Substantia nigra (tissue), 51 donors: ENCODE measurements at places on chromosomes 7 and 10.

- DNase-seq = no peak
Observed at GRCh38 chr10:95289003-95289920, 1.5 kb downstream of the PDLIM1 start.

DNA sequence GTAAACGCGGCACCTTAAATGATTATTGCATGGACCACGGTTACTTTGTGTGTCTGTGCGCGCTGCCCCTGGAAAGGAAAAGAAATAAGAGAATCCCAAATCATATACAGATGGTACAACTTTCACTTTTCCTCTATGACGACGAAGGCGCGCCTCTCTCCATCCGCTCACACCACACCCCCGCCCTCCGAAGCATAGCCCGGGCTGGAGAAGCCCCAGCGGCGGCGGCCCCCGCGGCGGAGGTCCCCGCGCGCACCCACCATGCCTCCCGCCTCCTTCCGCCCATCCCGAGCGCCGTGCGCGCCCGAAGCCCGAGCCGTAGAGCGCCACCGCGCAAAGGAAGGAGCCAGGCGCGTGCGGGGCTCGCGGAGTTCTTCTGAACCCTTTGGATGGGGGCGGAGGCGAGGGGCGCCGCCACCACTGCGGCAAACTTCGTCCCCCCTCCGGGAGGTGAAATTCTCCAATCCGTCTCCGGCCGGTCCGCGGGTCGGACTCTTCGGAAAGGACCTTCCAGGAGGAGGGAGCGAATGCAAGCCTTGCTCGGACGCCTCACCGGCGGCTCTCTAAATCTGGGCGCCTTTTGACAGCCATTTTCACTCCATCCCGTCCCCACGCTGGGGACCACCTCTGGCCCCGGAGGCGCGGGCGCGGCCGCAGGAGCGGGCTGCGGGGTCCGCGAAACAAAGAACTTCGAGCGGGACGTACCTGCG lies 588 bp downstream of the GLI3 start:
- DNase-seq = no peak

- DNase-seq = no peak
Observed at GRCh38 chr10:15858861-15859281, 1.4 kb downstream of the MINDY3 start.

DNA sequence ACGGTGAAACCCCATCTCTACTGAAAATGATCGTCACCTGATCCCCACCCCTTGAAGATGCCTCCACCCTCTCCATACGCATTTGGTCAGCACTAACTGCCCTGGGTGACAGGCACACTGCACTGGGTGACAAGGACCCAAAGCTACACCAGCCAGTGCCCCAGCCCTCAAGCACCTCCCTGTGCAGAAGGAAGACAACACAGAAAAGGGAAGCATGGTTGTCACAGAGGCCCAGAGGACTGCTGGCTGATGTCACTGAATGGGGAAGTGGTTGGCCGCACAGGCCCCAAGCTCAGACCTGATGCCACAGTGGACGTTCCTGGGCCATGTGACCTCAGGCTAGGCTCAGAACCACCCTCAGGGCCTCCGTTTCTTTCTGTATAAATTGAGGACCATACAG lies 4.2 kb upstream of the PILRA start:
- DNase-seq = peak; percentile 23

DNA sequence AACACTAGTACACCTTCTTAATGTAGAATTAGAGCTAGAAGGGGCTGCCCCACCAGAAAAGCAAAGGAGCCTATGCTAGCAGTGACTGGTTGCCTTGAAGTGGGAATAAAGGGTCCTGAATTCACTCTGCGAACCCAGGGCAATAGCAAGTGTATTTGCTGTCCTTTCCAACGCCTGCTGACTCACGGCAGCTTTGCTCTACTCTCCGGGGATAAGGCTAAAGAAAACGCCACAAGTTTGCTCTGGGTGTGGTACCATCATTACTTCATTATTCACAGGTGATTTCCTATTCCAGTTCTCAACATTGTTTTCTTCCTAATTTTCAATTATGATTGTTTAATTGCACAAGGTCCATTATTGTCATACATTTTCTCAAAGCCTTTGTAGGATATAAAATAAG lies 220.5 kb upstream of the AOAH start:
- no peak for DNase-seq

DNA sequence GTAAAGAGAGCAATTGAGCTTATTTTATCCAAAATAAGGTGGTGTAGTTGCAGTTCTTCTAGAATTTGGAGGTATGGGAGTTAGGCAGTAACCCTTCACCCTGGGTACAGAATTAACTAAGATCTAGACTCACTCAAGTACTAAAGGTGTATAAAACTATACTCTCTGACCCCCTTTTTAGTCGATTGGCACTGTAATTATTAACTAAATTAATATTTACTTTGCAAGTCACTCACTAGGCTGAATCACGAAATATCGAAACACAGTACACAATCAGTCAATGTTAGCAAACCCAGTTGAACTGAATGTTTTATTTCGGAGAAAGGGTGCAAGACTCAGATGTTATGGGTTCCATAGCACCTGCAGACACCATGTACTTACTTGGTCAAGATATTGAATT lies 14.6 kb upstream of the CYP2C19 start:
- DNase-seq = no peak

GRCh38 chr10:131901181-131901829 lies 497 bp downstream of the PPP2R2D start:
- DNase-seq = peak; percentile 50

- DNase-seq = no peak
Observed at GRCh38 chr7:47153058-47153457, 428.9 kb downstream of the TNS3 start.

- DNase-seq = no peak
Observed at GRCh38 chr7:149874644-149875028, 867 bp downstream of the ATP6V0E2 start.

DNA sequence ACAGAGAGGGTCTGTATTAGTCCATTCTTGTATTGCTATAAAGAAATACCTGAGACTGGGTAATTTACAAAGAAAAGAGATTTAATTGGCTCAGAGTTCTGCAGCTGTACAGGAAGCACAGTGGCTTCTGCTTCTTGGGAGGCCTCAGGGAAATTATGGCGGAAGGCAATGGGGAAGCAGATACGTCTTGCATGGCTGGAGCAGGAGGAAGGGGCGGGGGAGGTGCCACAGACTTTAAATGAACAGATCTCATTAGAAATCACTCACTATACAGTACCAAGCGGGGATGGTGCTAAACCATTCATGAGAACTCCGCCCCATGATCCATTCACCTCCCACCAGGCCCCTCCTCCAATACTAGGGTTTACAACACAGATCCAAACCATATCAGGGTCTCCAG lies 3.7 kb upstream of the CALU start:
- no peak for DNase-seq

- DNase-seq = peak; percentile 16
Observed at GRCh38 chr7:96414931-96415292, 93.0 kb upstream of the SLC25A13 start.

GRCh38 chr7:128131731-128132130 lies 100.5 kb upstream of the LRRC4 start:
- no peak for DNase-seq

- no peak for DNase-seq
Observed at GRCh38 chr7:128666200-128666599, 5.9 kb upstream of the GARIN1A start.

- DNase-seq = peak; percentile 43
Observed at GRCh38 chr10:120948889-120949608, 97.9 kb downstream of the WDR11 start.

GRCh38 chr7:117950601-117951260 lies 77.5 kb upstream of the CTTNBP2 start:
- DNase-seq = no peak

GRCh38 chr7:94104301-94104700 lies 100.1 kb upstream of the BET1 start:
- no peak for DNase-seq

DNA sequence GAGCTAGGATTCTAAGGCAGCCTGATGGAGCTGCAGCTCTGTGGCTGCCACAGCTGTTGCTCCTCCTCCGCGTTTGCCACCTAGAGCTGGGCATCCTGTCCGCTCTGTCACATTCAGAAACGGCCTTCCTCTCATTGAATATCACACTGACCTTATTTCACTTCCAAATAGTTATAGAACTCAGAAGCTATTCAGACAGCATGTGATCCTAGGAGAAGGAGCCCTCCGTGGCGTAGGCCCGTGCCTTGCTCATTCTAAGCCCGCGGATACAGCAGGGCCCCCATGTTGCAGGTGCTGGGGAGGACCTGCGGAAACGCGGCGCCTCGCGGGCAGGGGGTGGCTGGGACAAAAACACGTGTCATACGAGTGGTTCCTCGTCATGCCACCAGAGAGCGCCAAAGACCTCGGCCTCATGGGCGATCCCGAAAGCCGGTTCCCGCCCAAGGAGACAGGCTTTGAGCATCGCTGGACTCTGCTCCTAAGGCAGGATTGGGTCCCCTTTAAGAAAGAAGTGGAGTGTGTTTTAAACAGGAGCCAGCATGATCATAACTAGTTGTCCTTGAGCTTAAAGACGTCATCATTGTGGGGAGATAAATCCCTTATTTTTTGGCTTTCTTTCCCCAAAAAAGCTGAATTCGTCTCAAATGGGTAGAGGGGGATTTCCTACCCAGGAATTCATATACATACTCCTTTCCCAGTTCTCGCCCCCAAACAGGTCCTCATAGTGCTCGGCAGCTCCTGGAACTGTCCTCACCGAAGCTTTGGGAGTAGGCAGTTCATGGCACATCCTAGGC lies 17.9 kb upstream of the FIGNL1 start:
- DNase-seq = peak; percentile 78

DNA sequence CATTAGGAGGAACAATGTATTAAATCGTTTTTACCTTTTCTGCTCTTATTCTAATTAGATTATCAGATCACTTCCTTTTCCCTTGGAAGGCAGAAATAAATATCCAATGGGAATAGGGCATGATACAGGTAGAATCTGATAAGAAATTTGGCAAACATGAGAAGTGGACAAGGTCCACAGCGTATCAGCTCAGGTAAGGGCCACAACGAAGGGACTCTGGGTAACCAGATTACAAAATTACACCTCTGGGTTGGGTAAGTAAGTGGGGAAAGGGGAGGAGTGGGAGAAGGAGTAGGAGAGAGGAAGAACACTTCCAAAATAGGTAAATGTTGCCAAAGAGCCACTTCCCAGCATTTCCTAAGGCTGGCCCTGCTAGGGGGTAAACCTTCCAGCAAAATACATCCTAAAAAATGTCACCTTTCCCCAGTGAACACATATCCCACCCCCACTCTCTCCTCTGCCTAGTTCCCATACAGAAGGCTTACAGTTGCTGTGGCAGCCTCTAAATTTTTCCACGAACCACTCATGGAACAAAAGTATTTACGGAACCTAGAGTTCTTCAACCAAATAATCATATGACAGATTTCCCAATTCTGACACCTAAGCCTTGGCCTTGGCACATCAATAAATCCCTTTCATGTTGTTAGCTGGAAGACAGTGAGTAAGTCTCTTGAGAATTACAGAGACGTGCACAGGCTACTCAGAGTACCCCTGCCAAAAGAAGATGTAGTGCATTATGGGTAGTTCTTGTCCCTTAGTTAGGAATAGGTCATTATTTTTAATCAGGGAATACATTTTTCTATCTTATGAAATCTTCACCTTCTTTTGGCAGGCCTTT lies 51.5 kb upstream of the DLX6 start:
- DNase-seq = no peak

DNA sequence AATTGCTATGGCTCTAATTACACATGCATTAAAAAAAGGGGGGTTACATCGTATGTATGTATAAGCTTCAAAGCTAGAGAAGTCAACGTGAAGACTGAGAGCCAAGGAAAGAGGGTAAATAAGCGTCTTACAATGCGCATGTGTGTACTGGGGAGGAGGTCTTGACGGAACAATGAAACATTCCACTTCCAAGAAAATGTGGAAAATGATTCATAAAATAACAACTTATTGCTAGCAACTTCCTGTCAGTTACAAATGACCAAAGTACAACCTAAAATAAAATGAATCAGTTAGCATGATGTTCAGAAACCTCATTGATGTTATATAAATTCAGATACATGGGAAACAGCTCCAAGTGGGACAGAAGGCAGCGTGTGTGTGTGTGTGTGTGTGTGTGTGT lies 104.1 kb upstream of the RHEB start:
- DNase-seq = no peak

GRCh38 chr7:92002720-92003119 lies 62.1 kb downstream of the AKAP9 start:
- no peak for DNase-seq

DNA sequence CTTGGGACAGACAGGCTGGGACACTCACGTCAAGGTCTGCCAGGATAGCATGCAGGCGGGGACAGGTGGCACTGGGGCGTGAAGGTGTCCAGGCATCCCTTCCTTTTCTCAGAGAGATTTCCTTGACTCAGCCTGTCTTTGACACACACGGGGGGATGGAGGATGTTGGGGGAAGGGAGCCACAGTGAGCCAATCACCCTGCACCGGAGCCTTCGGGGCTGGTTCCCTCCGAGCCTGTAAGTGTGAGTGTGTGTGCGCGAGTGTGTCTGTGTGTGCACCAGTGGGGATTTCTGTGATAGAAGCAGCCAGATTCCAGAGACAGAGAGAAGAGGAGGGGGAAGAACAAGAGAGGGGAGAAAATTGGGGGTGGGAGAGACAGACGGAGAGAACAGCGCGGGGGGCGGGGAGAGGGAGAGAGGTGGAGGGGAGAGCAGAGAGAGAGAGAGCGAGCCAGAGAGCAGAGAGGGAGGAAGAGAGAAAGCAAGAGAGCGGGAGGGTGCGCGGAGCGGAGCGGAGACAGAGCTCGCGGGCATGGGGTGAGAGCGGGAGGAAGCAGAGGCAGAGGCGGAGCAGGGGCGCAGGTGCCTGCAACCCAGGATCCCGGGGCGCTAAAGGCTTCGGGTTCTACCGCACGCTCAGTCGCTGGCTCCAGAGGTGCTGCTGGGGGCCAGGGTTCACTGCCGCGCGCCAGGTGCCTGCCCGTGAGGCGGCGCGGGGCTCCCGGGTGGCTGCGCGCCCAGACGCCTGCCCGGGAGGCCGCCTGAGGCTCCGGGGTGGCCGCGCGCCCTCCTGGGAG lies 466 bp upstream of the GPR26 start:
- DNase-seq = no peak

- DNase-seq = no peak
Observed at GRCh38 chr10:112615269-112615668, 168.3 kb downstream of the VTI1A start.

- DNase-seq = no peak
Observed at GRCh38 chr10:16581202-16581601, 59.5 kb upstream of the C1QL3 start.

GRCh38 chr10:124379609-124380193 lies 39.0 kb downstream of the OAT start:
- DNase-seq = no peak

DNA sequence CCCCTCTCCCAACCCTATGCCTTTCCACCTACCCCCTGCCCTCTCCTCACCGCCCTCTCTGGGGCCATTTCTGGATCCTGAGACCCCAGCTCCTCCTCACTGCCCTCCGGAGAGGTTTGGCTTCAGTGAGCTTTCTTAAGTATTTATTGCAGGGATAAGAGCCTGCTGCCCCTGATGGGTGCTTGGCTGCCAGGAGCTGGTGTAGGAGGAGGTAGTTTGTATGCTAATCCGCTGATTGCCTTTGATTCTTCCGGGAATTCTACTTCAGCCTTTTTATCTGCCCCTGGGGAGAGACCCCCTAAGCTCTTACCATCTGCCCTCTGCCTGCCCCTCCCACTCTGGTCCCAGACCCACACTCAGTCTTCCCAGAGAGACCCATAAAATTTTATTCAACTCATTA lies 263.5 kb upstream of the PODXL start:
- DNase-seq = no peak

- no peak for DNase-seq
Observed at GRCh38 chr7:3243256-3243655, 57.8 kb upstream of the SDK1 start.

GRCh38 chr10:42952931-42953683 lies 123.8 kb upstream of the RET start:
- no peak for DNase-seq
